ENCODE measurements at places on chromosomes 3 and 15.

- no peak for DNase-seq
These were observed 5.4 kb upstream of the PLOD2 start for GRCh38 chr3:146166415-146166821.

DNA sequence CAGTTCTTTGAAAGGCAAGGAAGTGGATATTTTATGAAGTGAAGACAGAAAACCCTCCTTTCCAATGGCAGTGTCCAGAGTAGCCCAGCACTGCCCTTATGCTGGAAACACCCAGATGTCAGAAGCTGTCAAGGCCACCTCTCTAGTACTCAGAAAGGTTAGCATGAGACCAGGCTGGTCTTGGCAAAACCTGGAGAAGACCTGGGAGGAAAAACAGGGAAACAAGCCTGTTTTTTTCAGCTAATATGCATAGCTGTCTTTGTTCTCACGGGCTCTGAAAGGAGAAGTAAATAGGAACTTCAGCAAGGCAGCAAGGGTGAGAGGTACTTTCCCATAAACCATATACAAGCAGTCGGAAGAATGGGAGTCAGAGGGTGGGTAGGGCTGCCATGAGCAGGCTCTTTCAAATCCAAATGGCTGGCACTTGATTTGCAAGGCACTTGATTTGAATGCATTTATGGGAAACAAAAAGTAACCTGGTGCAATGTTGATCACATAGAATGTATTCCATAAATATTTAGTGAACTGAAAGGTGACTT, 55.8 kb downstream of the HEG1 start:
- DNase-seq = no peak

GRCh38 chr3:24899901-24900603, 405.4 kb upstream of the THRB start:
- no peak for DNase-seq

- DNase-seq = peak; percentile 58
These were observed 269.5 kb downstream of the SUCLG2 start for GRCh38 chr3:67384760-67385397.

- peak; percentile 46 for DNase-seq
These were observed 429 bp downstream of the PARP9 start for GRCh38 chr3:122563717-122564025.

- DNase-seq = no peak
These were observed at the start of gene PLAAT1 for GRCh38 chr3:193240850-193241706. Gene PLAAT1, plus strand, starts transcription at chr3:193241222. Its CDS starts 14,429 bp downstream, at chr3:193255651.

GRCh38 chr3:122794779-122795673, at the start of gene SLC49A4:
Gene SLC49A4, plus strand, starts transcription at chr3:122795069. Its CDS starts 124 bp downstream, at chr3:122795193.
- DNase-seq = peak; percentile 75

GRCh38 chr3:194268654-194269512, 82.2 kb downstream of the CPN2 start:
- DNase-seq = no peak

DNA sequence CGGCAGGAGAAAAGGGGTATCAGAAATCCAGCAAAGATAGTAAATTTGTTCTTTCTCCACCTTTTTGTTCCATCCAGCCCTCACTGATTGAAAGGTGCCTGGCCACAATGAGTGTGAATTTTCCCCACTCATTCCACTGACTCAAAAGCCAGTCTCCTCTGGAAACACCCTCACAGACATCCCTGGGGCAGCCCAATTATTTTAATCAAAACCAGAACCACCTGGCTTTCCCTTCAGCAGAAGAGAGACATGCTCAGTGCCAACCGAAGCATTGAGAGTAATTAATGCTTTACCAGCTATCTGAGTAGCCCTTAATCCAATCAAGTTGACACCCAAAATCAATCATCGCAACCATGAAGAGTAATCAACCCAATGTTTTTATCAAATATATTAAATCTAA, 1129.6 kb upstream of the GBE1 start:
- DNase-seq = no peak

DNA sequence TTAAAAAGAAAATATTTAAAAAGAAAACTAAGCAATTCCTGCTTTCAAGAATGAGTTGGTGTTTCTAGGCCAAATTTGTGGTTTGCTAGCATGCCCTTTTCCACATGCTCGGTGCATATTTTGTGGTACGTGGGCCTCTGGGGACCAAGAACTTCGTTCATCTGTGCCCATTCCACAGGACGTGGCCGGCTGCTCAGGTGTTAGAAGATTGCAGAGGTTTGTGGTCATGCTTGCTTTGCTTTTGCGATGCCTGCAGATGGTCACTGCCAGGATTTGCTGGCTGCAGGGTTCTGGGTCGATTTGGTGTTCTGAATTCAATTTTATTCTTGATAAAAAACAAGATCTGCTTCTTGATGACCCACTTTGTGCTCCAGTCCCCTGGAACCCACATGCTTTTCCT, 7.5 kb downstream of the PSTPIP1 start:
- DNase-seq = no peak

- DNase-seq = no peak
These were observed 43.3 kb downstream of the PLOD2 start for GRCh38 chr3:146117406-146118285.

- no peak for DNase-seq
These were observed 35.0 kb downstream of the CTSH start for GRCh38 chr15:78909791-78910228.

DNA sequence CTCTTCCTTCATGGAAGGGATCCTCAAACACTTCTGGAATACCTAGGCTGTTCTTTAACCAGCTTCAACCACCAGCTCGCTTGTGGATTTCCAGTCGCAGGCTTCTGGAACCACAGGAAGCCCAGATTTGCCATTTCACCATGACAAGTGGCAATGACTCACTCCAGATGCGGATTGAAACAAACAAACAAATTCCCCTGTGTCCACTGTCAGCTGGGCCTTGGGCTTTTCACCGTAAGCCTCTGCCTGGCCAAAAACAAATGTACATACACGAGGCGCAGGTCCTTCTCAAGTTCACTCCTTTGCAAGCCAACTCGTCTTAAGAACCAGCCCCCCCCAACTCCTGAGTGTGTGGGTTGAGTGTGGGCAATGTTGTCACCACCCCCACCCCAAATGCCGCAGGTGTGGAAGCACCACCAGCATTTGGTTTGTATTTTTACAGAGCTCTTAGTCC, 8.8 kb downstream of the BCL6 start:
- no peak for DNase-seq

DNA sequence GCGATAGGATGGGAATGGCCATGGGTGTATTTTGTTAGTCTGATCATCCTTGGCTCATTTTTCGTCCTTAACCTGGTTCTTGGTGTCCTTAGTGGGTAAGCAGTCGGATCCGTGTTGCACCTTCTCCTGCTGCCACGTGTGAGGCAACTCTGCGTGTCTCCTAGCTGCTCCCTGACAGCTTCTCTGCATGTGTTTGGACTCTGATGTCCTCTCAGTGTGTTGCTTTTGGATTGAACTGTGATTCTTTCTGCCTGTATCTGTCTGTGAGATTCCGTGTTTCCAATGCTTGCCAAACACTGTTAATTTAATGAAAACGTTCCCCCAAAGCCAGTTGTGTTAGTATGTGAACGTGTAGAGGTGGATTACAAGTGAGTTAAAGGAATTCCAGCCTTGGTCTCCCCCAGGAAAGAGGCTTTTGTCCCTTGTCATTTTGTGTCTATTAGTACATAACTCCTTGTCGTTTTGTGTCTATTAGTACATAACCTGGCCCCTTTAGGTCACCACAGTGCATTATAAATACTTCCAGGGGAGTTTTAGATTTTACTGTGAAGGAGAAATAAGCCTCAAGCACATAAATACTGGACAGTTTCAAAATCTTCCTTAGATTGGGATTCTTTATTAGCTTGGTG, 172.4 kb downstream of the CHDH start:
- DNase-seq = no peak

- no peak for DNase-seq
These were observed 55.1 kb upstream of the TRA2B start for GRCh38 chr3:185992831-185993374.

GRCh38 chr15:67902579-67903009, 62.7 kb upstream of the RNU6-1 start:
- no peak for DNase-seq

GRCh38 chr15:96695426-96695825, 364.9 kb downstream of the NR2F2 start:
- no peak for DNase-seq

DNA sequence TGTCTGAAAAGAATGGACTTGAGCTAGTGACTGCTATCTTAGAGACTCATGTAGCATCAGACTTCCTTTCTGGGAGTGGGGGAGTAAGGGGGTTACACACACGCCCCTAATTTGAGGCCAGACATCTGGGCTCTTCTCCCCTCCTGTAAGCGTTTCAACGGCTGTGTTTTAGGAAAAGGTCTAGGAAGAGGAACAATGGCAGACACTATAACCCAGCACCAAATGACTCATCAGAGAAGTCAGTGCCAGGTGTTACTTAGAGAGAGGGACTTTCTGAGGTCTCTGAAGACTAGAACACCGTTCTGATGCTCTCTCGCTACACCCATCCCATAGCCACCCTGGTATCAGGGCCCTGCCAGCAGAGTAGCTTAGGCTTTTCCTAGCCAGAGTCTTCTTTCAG, 65.5 kb downstream of the SSUH2 start:
- no peak for DNase-seq

- DNase-seq = peak; percentile 90
These were observed 65.3 kb downstream of the KLF13 start for GRCh38 chr15:31391687-31392671.

- peak; percentile 42 for DNase-seq
These were observed 121.0 kb downstream of the TFDP2 start for GRCh38 chr3:142028243-142028777.

DNA sequence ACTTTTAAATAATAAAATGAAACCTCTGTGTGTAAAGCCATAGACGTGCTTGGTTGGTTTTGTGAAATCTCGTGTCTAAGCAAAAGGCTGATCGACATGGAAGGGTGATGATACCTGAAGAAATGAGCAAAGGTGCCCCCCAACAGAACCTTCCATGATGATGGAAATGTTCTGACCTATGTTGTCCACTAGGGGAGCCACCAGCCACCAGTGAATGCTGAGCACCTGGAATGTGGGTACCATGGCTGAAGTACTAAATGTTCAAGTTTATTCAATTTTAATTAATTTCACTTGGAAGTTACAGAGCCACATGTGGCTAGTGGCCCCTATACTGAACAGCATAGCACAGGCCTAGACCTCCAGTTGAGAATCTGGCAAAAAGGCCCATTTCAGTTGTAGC, 158.8 kb downstream of the POLR2M start:
- no peak for DNase-seq

GRCh38 chr3:158108445-158108985, 1.4 kb upstream of the RSRC1 start:
- no peak for DNase-seq
